ENCODE measurements at places on chromosomes 7 and 10.
A peak's percentile ranks its signal among the peaks of the same experiment; 100 is the strongest.

DNA sequence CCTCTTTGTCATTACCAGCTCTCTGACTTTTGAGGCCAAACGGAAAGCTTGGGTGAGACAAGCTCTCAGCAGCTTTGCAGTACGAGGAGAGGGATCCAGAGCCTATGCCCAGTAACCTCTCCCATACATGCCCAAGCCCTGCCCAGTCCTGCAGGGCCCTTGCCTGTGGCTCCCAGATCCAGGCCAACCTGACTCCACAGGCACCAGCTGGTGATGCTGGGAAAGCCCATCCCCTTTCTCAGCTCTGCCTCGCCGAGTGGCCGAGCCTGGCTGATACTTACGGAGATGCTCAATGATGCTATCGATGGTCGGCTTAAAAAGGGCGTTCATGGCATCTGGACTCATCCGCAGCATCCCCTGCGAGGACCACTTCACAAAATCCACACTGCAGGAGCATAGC lies 55.4 kb downstream of the PNLIPRP2 start:
- no peak for DNase-seq

GRCh38 chr10:100442548-100442947 lies 20.3 kb upstream of the WNT8B start:
- DNase-seq, result no peak

- DNase-seq, result no peak
Measured at GRCh38 chr7:140212100-140212881, 35.5 kb upstream of the KDM7A start.

DNA sequence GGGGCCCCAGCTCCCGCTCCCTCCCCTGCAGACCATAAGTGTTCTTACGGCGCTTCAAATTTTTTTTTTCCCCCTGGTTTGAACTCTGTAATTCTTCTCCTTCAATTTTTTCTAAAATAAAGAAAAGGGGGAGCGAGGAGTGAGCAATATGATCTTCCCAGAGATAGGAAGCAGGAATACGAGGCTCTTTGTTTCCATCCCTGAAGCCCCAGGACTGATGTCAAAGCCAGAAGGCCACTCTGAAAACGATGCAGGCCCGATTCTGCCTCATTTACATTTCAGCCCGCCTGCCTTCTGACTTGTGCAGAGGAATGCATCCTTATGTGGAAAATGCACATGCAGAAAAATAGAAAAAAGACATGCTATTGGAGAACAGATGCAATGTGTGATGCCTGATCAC lies 401.5 kb upstream of the MKI67 start:
- no peak for DNase-seq

- DNase-seq, result peak; percentile 47
Measured at GRCh38 chr7:144513334-144513733, 109.8 kb upstream of the NOBOX start.

DNA sequence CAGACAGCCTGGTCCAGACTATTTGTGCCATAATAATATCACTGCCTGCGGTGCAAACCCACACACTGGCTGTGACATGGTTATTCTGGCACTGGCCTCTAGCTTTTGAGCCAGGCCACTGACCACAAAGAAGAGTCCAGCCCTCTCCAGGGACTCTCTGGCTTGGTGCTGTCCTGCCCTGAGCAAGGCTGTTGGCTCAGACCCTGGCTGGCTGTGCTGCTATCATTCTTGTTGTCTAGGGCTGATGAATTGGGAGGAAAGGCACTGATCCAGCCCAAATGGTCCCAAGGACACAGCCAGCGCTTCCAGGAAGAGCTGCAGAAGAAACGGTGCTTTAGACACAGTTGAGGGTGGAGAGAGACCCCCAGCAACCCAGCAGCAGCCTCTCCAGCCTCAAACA lies 80.8 kb downstream of the TMEM130 start:
- no peak for DNase-seq

DNA sequence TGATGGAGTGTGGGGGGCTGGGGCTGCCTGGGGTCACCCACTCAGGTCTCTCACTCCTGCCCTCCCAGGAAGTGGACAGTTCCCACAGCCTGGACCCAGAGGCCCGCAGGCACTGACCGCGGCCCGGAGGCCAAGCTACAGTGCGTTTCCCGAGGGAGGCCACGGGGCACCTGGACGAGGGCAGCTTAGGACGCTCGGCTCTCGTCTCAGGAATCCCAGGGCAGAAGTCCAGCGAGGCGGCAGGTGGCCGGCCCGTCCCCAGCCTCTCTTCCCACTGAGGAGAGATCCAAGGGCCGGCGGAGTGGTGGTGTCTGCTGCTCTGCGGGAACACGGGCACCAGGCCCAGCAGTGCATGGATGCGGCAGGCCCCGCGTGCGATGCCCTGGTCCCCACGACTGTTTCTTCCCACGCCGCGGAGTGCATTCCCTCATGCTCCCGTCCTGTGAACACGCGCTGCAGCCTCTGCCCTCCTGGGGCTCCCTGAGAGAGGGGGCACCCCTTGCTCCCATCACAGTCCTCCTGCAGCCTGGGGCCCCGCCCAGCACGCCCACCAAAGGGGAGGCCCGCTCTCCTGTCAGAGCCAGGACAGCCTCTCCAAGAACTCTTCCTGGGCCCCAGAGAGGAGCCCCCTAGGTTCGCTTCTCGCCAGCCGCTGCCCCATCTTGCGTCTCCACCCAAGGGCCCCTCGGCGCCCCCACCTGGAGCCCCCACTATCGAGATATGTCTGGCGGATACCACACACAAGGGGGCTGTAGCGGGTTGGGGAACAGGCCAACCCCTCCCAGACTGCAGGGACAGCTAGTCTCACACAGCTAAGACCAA lies 24.3 kb upstream of the GPR146 start:
- DNase-seq, result no peak

- DNase-seq, result peak; percentile 92
Measured at GRCh38 chr7:114530057-114530611, 115.5 kb downstream of the FOXP2 start.

DNA sequence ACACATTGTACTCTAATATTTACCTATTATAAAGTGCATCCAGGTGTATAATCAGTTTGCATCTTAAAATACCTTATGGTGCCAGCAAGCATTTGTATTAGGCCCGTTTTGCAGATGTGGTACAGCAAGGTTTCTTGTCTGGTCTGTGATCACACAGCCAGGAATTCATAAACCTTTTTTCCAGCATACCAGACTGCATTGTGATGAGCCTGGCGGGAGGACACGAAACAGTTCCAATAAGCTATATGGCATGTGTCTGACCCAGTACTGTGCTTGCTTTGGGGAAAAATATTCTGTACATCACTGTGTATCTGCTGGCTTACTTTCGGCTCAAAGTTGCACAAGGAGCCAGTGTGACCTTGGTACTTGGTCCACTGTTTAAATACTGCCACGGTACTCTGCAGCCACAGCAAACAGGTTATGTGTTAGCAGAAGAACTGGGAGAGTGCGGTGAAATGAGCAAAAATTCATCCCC lies 36.3 kb downstream of the CHN2 start:
- DNase-seq, result no peak

DNA sequence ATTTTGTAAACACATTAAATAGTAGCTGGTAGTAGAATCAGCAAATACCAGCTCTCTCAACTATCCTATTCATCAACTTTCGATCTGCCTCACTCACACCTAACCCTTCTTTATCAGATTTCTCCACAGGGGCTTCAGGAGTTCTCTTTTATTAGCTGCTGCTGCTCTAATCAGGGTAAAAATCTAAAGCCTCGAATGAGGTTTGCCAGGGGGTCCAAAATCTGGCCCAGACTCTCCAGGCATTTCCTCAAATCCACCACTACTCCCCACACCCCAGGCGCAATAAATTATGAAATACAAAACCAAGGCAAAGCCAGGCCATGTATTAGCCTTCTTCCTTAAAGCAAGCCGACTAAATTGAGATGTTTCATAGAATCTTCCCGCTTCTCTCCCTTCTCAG lies 2.3 kb downstream of the RNF216 start:
- no peak for DNase-seq

- DNase-seq, result no peak
Measured at GRCh38 chr10:48285710-48286109, 11.2 kb upstream of the FRMPD2 start.

DNA sequence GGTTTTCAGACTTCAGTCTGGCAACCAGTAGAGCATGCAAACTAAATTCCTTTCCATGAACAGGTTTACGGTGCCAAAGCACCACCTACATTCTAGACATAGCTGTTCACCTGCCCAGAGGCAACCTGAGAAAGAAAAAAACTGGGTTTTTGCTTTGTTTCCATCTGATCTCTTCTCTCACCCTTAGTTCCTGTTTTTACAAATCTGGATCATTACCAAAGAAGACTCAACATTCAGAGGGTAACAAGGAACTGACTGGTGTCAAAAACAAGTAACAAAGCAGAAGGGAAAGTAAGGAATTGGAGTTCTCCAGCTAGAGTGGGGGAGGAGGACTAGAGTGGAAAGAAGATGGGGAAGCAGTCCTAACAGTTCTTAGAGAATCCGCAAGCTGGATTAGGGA lies 36.4 kb downstream of the CPVL start:
- no peak for DNase-seq

- DNase-seq, result peak; percentile 88
Measured at GRCh38 chr7:131327626-131328376, at the start of gene MKLN1. MKLN1 (plus strand) TSS chr7:131327876; CDS start chr7:131327900, 24 bp downstream.

- DNase-seq, result no peak
Measured at GRCh38 chr7:133118261-133118660, 36.4 kb upstream of the CHCHD3 start.

DNA sequence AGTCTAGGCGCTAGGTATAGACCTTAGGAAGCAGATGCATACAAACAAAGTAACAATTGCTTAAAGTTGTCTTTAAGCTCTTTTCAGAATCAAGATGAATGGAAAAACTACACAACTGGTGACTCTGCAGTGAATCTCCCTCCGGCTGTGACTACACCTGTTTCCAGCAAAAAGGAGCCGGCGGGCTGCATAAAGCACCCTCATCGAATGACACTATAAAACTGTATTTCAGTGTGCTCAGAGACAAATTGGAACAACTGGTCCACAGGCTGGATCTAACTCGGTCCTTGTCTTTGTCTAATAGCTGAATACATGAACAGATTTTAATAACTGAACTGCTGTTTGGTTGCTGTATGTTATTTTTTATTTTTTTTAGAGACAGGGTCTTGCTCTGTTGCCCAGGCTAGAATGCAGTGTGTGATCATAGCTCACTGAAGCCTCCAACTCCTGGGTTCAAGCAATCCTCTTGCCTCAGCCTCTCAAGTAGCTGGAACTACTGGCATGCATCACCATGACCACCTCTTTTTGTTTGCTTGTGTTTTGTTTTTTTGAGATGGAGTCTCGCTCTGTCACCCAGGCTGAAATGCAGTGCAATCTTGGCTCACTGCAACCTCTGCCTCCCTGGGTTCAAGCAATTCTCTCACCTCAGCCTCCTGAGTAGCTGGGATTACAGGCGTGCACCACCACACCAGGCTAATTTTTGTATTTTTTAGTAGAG lies 64.2 kb upstream of the SVIL start:
- DNase-seq, result no peak

GRCh38 chr10:23198940-23199767 lies 7.0 kb downstream of the PTF1A start:
- no peak for DNase-seq

- no peak for DNase-seq
Measured at GRCh38 chr10:30967650-30968410, 63.8 kb downstream of the ZNF438 start.

DNA sequence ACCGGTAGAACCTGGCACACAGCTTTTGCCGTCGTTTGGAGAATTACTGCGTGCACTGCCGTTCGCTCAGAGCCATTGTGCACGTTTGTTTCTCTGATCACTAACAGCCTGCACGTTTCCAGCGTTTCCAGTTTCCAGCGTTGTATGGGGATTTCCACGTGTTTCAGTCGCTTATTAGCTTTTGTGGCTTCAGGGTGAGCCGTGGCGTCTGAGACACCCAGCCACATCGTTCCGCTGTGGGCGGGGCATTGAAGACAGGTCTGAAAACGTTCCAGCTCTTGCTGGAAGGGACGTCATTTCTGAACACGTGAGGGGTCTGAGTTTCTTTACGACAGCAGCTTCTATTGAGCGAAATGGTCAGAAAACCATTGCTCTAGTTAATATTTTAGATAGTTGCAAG lies 164.8 kb downstream of the DNAJB6 start:
- no peak for DNase-seq

Measured in NCI-H748 treated with DMSO at 0.1 percent for 48 hours (cell line).